ENCODE measurements at places on chromosomes 3 and 15.

DNA sequence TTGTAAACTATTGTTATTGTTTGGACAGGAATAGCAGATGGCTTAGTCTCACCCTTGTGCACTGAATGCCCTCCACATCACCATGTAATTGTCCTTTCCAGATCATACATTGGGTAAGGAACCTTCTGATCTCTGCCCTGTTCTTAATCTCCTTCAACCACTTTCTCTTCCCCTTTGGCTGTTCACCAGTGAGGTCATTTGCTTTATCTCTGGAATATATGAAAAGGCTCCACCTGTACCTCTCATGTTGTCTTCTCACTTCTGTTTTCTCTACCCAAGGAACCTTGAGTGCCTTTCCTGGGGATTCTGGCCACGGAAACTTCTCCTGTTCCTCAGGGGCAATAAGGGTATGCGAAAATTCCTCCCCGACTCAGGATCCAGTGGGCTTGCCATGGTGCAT lies 28.5 kb downstream of the MCTP2 start:
- no peak for DNase-seq

GRCh38 chr3:11128682-11129632 lies 25.3 kb upstream of the HRH1 start:
- no peak for DNase-seq

DNA sequence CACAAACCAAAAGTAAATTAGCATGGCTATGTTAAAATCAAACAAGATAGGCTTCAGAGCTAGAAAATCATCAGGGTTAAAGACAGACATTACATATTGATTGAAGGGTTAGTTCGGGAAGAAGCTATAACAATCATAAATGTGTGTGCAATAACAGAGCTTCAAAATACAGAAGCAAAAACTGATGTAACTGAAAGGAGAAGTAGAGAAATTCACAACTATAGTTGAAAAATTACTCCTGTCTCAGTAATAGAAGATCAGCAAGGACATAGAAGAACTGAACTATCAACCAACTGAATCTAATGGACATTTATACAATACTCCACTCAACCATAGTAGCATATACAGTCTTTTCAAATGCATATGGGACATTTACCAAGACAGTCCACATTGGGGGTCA lies 59.4 kb downstream of the MCTP2 start:
- DNase-seq = no peak

DNA sequence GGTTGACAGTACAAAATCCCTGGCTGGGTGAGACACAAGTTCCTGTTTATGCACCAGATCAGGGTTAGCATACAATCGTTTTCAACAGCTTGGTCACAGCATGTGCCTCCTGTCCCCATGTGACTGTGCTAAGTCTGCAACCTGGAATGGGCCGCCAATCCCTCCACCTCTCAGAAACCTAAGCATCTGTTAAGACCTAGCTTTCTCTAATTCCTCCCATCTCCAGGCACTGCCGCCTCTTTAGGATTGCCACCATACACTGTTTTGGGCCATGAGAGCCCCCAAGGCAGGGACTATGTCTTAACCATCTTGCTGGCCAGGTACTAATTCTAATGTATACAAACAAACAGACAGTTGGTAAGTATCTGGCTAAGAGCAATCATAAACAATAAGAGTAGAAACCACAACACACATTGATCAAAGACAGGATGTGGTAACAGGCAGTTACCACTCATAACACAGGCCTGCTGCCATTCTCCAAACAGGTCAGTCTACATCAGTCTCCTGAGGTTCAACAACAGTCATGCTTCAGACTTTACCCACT lies 25.6 kb downstream of the SEC22C start:
- no peak for DNase-seq

DNA sequence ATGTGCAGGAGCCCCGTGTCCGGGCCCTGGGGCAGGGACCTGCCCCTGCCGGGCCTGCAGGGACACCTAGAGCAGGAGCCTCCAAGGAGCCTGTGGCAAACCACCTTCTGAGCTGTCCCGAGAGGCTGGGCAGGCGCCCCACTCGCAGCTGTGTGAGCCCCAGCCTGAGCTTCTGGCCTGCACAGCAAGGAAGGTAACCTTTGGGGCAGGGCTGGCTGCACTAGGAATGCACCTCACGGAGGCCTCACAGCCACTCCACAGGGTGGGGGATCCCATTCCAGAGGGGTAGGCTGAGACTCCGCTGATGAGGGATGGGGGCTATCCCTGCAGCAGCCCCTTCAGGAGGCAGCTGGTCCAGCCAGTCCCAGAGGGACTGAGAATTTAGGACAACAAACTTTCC lies 68.1 kb downstream of the DNAJB8 start:
- DNase-seq = no peak

GRCh38 chr3:119322021-119322834 lies 28.0 kb downstream of the ARHGAP31 start:
- peak; percentile 31 for DNase-seq

DNA sequence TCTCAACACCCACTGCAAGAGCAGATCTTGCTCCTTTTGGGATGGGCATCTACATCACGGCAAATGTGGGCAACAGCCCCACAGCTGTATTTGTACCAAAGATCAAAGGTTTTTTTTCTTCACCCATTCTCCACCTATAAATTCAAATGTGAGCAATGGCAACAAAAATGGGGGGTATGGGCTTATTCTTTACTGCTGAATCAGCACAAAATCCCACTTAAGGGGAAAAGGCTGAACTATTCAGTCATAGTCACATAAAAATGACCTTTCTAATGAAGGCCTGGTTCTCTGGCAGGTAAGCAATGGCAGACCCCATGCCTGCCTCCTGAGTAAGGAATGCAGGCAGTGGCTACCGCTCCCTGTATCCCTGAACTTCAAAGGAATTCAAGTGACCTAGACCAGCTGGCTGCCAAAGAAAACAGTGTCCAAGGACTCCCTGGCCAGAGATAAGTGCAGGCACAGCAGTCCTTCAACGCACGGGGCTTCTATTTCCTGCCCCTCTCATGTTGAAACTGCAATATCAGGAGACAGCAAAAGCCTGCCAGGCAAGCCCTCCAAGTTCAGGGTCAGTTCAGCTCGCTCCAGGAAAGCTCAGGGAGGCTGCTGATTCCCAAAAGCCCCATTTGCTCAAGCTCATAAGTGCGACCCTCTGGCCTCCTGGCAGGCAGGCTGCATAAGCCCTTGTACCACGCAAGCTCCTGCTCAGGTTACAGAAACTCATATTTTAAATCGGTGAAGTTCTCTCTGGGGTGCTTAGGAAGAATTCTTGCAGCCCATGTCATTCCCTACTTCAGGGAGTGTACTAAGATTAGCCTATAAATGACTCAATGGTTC lies 134.1 kb downstream of the PDZRN3 start:
- no peak for DNase-seq

- no peak for DNase-seq
Observed at GRCh38 chr3:13245615-13245978, 172.4 kb upstream of the IQSEC1 start.

DNA sequence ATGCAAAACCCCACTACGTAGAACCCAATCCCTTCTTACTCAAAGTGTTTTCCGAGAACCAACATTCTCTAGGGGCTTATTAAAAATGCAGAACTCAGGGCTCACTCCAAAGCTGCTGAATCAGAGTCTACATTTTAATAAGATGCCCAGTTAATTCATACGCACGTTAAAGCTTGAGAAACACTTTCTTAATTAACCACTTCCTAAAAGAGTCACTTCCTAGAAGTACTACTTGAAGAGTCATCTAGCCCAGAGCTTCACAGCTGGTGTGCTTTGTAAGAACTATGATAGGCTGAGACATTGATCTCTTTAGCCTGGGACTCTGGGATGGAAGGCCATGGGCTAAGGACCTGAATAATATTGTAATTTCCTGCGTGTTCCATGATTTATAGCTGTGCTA lies 9.0 kb downstream of the COL6A5 start:
- no peak for DNase-seq

DNA sequence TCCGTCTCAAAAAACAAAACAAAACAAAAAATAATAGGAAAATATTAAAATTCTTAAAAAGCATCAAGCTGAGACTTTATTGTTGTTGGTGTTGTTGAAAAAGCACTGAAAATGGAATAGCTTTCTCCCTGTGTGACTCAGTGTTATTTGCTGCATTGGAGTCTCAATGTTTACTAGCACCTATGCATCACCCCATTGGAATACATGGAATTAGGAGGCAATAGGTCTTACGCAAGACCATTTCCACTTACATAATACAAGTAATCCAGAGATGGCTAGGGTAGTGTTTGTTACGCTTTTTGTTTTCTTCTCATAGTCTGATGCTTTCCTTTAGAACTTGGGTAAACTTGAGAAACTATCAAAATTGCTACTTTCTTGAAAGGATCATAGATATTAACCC lies 15.2 kb downstream of the GXYLT2 start:
- peak; percentile 75 for DNase-seq

- DNase-seq = no peak
Observed at GRCh38 chr15:73879426-73879825, 6.1 kb downstream of the TBC1D21 start.

GRCh38 chr3:148075771-148076716 lies 621.7 kb upstream of the AGTR1 start:
- peak; percentile 53 for DNase-seq

DNA sequence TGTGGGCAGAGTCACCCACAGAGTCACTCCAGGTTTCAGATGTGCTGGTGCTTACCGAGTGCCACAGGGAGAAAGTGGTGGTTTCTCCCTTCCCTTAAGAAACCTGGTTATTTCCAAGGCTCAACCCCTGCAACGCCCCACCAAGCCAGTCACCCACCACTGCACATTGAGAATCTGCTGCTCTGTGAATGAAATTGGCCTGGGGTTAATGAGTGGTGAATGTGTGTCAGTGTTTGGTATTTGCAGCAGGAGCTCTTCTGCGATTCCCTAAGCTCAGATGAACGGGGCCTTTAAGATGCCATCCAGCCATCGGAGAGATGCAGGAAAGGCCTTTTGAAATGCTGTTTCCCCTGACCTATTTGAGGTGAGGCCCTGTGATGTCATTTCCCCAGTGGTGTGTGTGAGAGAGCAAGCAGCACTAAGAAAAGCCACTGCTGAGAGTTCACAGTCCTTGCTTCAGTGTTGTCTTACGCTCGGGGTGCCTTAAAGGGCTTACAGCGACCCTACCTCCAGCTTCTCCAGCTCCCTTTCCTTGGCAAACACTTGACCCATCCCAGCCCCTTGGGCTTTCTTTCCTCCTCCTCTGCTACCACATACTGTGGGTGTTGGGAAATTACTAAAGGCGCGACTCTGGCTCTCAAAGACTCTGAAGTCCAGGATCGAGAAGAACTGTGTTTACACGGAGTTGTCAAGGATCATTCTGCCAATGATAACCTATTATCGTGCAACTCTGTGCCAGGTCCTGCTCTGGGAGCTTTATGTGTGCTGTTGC lies 68.9 kb downstream of the SMAD3 start:
- no peak for DNase-seq

GRCh38 chr15:90031231-90031791 lies 30.2 kb downstream of the ZNF710 start:
- DNase-seq = no peak

DNA sequence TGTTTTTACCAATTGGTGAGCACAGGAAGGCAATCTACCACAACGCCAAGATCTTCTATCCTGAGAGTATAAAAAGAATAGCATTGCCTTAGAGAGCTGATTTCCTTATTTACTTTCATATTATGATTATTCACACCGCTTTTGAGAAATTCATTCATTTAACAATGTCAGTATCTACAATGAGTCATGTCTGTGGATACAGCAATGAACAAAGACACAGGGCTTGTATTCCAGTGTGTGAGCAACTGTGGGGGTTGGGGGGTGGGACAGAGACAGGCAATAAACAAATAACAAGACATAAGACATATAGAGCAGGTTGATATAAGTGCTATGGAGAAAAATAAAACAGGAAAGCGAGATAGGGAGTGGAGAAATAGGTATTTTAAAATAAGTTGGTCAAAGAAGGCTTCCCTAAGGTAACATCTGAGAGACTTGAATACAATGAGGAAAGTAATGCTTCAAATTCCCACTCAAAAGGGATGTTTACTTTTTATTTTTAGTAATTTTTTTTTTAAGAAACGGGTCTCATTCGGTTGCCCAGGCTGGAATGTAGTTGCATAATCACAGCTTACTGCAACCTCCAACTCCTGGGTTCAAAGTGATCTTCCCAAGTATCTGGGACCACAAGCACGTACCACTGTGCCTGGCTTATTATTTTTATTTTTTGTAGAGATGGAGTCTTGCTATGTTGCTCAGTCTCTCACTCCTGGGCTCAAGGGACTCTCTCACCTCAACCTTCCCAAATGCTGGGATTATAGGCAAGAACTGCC lies 45.7 kb downstream of the PGBD4 start:
- peak; percentile 5 for DNase-seq

GRCh38 chr3:104746056-104746455 lies 620.7 kb upstream of the ALCAM start:
- DNase-seq = peak; percentile 4

DNA sequence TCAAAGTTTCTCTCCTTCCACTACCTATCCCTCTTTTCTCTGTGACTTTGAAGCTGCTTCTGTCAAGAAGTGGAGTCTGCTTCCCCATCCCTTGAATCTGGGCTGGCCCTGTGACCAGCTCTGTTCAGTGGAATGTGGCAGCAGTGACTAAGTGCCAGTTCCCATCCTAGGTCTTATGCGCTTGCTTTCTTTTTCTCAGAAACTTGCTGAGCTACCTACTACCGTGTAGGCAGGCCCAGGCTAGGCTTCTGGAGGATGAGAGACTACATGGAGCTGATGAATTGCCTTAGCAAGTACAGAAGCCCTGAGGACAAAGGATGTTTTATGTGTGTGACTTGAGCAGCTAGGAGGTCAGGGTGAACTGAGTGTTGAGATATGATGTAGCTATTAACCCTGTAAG lies 123.2 kb downstream of the PDCD6IP start:
- DNase-seq = no peak

GRCh38 chr3:4695846-4696245 lies 202.7 kb downstream of the ITPR1 start:
- DNase-seq = no peak

DNA sequence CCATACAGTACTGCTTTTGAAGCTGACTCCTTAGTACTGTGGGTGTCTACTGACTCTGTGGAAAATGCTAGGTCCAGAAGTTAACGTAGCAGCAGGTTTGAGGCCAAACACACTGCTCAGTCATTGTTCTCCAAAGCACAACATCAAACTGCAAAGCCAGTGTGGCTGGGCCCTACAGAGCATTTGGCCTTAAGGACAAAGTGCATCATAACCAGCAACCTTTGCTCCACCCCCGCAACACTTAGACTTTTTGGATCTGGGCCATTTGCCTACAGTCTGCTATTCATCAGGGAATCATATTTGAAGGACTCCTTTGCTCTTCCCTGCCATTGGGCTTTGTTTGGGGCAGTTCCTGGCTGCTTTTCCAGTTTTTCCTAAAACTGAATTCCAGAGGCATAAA lies 43.1 kb upstream of the ARL6 start:
- DNase-seq = no peak

DNA sequence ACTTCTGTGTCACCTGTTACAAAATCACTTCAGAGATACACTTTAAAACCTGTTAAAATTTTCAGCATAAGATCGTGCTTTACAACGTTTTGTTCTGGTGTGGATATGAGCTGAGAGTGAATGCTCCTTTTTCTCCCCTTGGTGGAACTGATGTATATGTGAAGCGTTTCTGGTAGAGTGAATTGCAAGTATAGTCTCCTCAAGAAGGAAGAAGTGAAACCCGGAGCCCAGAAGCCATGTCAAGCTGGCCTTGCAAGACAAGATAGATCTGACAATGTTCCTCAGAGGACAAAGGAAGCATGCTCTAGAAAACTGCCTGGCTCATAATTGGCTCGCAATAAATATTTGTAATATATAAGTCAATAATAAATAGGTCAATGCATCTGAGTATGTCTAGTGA lies 23.6 kb downstream of the SERPINI2 start:
- no peak for DNase-seq

GRCh38 chr15:96849271-96849900 lies 518.9 kb downstream of the NR2F2 start:
- DNase-seq = no peak
